Adrenal gland (tissue), 19 donors: ENCODE measurements at places on chromosomes 2 and 18. TPM values are rescaled to one million over a fixed set of nuclear protein-coding genes. Genes with fewer than 3 reads are reported as not detected.
A peak's percentile ranks its signal among the peaks of the same experiment; 100 is the strongest.

DNA sequence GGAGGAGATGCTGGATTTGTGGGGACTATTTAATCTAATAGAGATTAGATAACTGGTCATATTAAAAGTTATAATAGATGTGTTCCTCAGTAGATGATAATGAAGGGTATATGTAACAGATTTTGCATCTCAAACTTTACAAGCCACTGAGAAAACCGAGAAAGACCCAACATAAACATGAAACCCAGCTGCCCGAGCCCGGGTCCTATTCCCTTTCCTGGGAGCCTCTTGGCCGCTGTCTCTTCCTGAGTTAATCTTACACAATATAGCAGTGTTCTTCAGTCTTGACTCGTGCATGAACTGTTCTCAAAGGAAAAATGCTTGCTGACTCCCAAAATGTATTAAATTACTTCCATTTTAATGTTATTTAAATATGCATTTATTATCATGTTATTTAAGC lies 94.5 kb downstream of the COPS8 start:
- H3K27ac ChIP-seq: no peak overlapping the region
- H3K4me1 ChIP-seq: no peaks in the 10 kb centered on the region
- H3K4me3 ChIP-seq: no peak overlapping the region
- H3K36me3 ChIP-seq: no peaks in the 10 kb centered on the region
- H3K27me3 ChIP-seq: no peaks in the 10 kb centered on the region
- DNase-seq: no peak

- H3K4me1 ChIP-seq: peaks cover 24% of the 10 kb centered on the region
- DNase-seq: no peak
- H3K27ac ChIP-seq: no peak overlapping the region
- H3K36me3 ChIP-seq: no peaks in the 10 kb centered on the region
- H3K27me3 ChIP-seq: no peaks in the 10 kb centered on the region
Measured at GRCh38 chr2:105078906-105079495, 41.1 kb downstream of the MRPS9 start.

DNA sequence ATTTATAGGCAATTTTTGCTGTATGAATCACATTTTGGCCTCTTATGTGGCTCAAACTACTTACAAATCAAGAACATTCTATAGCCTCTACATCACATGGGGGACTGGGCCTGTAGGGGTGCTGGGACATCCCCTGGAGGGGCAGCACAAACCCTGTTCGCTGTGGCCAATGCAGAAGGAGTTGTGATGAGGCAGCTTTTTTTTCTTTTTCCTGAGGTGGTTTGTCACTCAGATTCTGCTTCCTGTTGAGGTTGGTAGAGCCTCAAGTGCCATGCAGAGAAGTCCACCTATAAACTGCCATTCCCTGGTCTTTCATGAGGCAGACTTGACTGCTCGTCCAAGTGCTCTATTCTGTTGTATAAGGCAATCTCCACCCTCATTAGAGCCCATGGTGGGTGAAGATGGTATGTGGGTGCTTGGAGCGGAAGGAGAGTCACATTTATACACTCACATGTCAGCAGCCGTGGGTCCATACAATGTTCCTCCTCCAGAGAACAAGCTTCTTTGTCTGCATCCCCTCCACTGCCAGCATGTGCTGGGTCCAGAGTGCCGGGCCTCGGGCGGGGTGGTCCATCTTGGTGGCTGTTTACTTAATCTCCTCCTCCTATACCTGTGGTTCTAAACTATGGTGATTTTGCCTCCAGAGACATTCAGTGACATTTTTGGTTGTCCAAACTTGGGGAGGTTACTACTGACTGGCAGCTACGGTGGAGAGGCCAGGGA lies 120.3 kb downstream of the ACOXL start:
- no peak overlapping the region for H3K27ac ChIP-seq
- no peak for DNase-seq
- H3K27me3 ChIP-seq: no peaks in the 10 kb centered on the region
- no peak overlapping the region for H3K4me3 ChIP-seq

DNA sequence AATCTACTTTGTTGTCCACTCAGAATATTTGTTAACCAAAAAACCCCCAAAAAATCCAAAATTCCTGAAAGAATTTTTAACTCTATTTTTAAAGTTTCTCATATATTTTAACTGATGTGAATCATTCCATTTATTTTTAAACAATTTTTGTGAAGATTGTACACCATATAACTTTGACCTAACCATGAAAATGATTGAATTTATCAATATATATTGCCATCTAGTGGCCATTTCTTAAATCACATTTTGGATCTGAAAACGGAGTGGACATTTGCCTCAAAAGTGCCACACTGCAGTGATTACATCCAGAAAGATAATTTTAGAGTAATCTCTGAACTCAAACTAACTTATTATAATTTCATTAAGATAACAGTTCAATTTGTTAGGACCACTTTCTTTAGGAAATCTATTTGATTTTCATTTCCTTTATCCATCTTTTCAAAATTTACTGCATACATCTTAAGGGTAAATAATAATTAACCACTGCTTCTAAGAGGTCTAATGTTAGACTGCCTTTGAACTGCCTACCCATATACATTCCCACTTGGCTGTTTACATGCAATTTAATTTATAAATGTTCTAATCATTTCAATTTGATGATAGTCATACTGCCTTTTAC lies 71.1 kb downstream of the DSC3 start:
- no peaks in the 10 kb centered on the region for H3K36me3 ChIP-seq
- H3K27ac ChIP-seq: no peak overlapping the region
- H3K27me3 ChIP-seq: peaks cover 4% of the 10 kb centered on the region
- no peak overlapping the region for H3K4me3 ChIP-seq
- no peaks in the 10 kb centered on the region for H3K4me1 ChIP-seq
- DNase-seq: no peak

- no peaks in the 10 kb centered on the region for H3K4me1 ChIP-seq
- H3K4me3 ChIP-seq: no peak overlapping the region
- DNase-seq: no peak
- no peaks in the 10 kb centered on the region for H3K27me3 ChIP-seq
Measured at GRCh38 chr18:32867330-32867729, 94.5 kb upstream of the KLHL14 start.

FIGN gene
- 2.1 TPM for total RNA-seq

DNA sequence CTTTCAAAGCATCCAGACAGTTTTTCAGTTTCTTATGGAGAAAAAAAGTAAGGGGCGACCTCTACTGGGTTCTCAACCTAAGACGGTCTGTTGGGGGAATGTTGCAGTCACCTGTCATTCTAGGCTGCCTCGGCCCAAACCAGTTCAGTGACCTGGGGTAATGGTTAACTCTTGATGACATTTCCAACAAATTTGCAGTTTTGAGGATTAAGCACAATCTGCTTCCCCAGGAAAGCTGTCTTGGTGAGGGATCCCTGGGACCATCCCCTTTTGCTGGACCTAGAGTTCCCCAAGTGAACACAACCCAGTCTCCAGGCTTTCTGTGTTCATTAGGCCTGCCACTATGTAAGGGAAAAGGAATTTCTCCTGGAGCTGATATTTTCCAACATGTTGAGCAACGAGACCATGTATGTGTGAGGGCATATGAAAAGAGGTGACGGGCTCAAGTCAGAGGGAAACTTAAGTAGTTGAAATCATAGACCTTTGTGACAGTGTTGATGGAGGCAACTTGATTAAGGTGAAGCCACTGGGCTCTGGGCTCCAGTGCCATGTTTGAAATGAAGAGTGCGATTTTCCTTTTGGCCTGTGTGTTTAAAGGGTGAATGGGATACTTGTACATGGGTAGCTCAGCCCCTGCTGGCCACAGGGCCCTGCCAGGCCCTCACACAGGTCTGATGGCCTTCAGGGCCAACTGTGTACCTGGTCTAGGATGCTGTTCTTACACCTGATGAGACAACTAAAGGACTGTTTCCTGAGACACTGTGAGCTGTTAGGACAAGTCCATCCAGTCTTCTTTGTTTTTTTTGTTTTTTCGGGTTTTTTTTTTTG lies 27.0 kb downstream of the FOSL2 start:
- H3K36me3 ChIP-seq: peaks cover 16% of the 10 kb centered on the region
- no peak overlapping the region for H3K4me3 ChIP-seq
- peaks cover 17% of the 10 kb centered on the region for H3K4me1 ChIP-seq
- no peaks in the 10 kb centered on the region for H3K27me3 ChIP-seq
- no peak overlapping the region for H3K27ac ChIP-seq
- DNase-seq: no peak

DNA sequence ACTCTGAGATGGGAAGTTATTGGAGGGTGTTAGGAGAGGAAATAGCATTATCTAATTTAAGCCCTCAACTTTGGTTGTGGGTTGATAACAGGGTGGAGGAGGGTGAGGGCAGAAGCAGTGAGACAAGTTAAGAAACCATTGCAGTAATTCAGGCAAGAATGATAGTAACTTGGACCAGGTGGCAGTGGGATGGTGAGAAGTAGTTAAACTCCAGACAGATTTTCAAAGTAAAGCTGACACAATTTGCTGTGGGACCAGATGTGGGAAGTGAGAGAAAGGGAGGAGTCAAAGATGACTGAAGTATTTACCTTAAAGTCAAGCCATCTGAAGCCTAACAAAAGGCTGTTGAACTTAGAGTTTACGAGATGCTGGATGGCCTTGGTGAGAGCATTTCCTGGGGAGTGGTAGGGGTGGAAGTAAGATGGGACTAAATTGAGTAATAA lies 163.2 kb upstream of the KLF7 start:
- H3K4me3 ChIP-seq: no peak overlapping the region
- H3K27me3 ChIP-seq: no peaks in the 10 kb centered on the region
- no peak overlapping the region for H3K27ac ChIP-seq
- no peaks in the 10 kb centered on the region for H3K36me3 ChIP-seq
- DNase-seq: no peak
- peaks cover 8% of the 10 kb centered on the region for H3K4me1 ChIP-seq

DNA sequence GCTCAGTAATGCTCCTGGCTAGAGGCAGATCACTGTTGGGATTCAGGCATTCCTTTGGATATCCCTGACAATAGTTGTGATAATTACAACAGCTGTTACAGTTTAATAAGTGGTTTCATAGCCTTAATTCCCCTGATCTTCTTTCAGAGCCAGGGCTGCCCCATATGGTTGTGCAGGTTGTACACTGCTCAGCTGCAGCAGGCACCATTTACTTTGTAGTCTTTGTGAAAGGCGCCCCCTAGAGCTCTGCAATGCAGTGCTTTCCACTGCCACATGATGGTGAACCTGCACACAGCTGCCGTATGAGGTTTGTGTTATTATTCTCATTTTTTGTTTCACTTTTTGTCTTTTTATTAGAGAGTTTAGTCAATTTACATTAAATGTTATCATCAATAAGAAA lies 239.1 kb downstream of the KCNS3 start:
- H3K36me3 ChIP-seq: no peaks in the 10 kb centered on the region
- H3K27ac ChIP-seq: no peak overlapping the region
- no peak overlapping the region for H3K4me3 ChIP-seq
- no peaks in the 10 kb centered on the region for H3K27me3 ChIP-seq

DNA sequence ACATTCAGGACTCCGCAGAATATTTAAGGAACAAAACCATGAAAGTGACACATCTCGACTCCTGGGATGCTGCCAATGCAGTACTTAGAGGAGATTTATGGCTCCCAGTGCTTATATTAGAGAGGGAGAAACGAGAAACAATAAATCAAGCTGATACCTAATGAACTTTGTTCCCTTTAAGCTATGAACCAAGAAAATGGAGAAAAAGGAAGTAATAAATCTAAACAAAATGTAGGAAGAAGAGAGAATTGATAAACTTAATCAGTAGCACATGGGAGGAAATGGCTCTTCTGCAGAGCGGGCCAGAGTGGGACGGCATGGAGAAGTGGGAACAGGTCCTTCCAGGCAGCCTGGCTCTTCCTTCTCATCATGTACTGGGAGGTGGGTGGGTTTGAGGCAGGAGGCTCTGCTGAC lies 42.7 kb downstream of the NPPC start:
- peaks cover 8% of the 10 kb centered on the region for H3K27me3 ChIP-seq
- H3K36me3 ChIP-seq: no peaks in the 10 kb centered on the region
- peaks cover 10% of the 10 kb centered on the region for H3K4me1 ChIP-seq
- no peak overlapping the region for H3K4me3 ChIP-seq
- DNase-seq: no peak

- DNase-seq: peak; percentile 82
- H3K27ac ChIP-seq: no peak overlapping the region
- no peak overlapping the region for H3K4me3 ChIP-seq
- no peaks in the 10 kb centered on the region for H3K36me3 ChIP-seq
Measured at GRCh38 chr2:76197842-76198448, 487.2 kb upstream of the GCFC2 start.

- DNase-seq: no peak
- H3K4me3 ChIP-seq: no peak overlapping the region
Measured at GRCh38 chr2:127255146-127255545, 35.0 kb upstream of the CYP27C1 start.

DNA sequence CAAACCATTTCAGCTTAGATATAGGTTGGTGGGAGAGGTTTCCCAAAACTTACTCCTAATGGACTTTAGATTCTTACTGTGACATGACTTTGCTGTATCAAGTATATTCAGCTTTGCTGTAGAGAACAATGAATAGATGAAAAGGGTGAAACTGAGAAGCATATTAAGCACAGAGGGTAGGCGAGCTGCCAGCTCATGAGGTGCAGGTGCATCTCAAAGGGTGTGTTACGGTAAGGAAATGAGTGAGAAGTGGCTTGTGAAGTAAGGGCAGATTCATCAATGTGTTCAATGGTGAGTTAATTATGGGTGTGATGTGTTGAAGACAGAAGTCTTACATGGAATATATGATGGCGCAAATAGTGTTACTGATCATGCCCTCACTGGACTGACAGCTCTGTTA lies 49.3 kb downstream of the CD8B2 start:
- no peaks in the 10 kb centered on the region for H3K4me1 ChIP-seq
- DNase-seq: no peak
- no peak overlapping the region for H3K4me3 ChIP-seq
- H3K27ac ChIP-seq: no peak overlapping the region
- no peaks in the 10 kb centered on the region for H3K27me3 ChIP-seq
- H3K36me3 ChIP-seq: no peaks in the 10 kb centered on the region

DNA sequence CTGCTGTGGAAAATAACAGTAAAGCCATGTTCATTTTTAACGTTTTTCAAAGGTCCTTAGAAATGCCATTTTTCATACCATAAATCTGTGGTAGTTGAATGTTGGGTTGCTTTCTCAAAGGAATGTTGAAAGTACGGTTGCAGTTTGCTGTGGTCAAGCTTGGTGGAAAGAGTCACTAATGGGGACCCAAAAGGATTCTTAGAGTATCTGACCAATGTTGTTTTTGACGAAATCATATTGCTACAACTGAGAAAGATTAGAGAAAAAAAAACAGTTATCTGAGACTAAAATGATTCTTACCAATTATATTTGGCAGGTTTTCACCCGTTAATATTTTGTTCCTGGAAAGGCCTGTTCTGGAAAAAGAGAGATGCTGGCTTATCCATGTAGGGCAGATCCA lies 439.5 kb upstream of the ETAA1 start:
- H3K27me3 ChIP-seq: no peaks in the 10 kb centered on the region
- H3K36me3 ChIP-seq: no peaks in the 10 kb centered on the region
- no peak for DNase-seq
- no peak overlapping the region for H3K27ac ChIP-seq
- H3K4me3 ChIP-seq: no peak overlapping the region

DSC1 gene
- total RNA-seq: not detected

GRCh38 chr2:163407296-163407695 lies 328.5 kb downstream of the FIGN start:
- no peak overlapping the region for H3K4me3 ChIP-seq
- H3K27me3 ChIP-seq: no peaks in the 10 kb centered on the region
- H3K36me3 ChIP-seq: no peaks in the 10 kb centered on the region
- DNase-seq: no peak

SERPINB4 gene
- total RNA-seq: not detected

SPC25 gene
- 0.69 TPM for total RNA-seq

- no peaks in the 10 kb centered on the region for H3K27me3 ChIP-seq
- H3K27ac ChIP-seq: no peak overlapping the region
- DNase-seq: no peak
- H3K36me3 ChIP-seq: no peaks in the 10 kb centered on the region
- no peaks in the 10 kb centered on the region for H3K4me1 ChIP-seq
Measured at GRCh38 chr2:176614049-176614448, 344.8 kb downstream of the MTX2 start.

- no peaks in the 10 kb centered on the region for H3K4me1 ChIP-seq
- no peak for DNase-seq
- no peak overlapping the region for H3K4me3 ChIP-seq
- H3K27ac ChIP-seq: no peak overlapping the region
- H3K27me3 ChIP-seq: no peaks in the 10 kb centered on the region
Measured at GRCh38 chr2:105909215-105909614, 164.5 kb downstream of the NCK2 start.
